NCI-H1436 treated with DMSO at 0.1 percent for 48 hours (cell line): ENCODE measurements at places on chromosomes 4 and X.

- no peak for DNase-seq
Measured at GRCh38 chr4:107252571-107252970, 216.5 kb upstream of the DKK2 start.

GRCh38 chrX:568311-568710, 62.3 kb upstream of the SHOX start:
- DNase-seq, result no peak

GRCh38 chrX:118562582-118563164, 67.1 kb downstream of the DOCK11 start:
- no peak for DNase-seq

DNA sequence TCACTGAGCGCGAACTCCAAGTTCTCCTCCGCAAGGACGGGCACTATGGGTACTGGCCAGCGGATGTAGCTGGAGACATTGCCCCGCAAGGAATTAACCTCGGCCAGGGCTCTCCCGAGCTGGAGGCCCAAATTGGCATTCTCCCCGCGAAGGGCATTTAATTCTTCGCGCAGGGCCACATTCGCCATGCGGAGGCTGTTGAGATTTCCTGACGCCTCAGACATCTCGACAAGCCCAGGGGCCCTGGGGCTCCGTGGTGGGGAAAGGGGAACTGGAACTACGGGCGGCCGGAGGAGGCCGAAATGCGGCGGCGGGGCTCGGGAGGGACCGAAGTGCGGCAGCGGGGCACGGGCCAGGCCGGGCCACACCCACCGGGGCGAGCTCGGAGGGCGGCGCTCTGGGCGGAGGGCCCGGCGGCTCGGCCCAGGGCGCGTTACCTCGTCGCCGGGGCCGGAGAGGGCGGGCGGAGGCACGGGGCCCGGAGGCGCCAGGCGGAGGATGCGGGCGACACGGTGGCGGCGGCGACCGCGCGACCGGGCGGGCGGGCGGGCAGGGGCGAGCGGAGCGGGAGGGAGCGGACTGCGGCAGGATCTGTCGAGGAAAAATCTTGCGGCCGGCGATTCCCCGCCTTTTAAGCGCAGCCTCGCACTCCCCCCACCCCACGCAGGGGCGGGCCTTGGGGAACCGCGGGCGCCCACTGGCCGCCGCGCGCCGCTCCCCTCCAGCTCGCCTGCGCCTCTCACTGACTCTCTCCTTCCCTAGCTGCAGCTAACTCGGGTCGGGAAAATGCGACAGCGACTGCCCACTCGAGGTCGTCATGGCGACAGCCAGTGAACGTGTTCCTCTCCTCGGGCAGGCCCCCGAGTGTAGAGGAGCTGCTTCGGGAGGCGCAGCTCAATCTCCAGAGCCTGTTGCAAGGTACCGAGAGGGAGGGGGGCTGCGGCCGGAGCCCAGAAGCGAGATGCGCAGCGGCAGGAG, at the start of gene RTL5:
RTL5 (minus strand) TSS at position 599 of the 978 bp plus-strand sequence.
- peak; percentile 94 for DNase-seq

GRCh38 chrX:147340947-147341346, 526.4 kb upstream of the CXorf51A start:
- DNase-seq, result no peak

- no peak for DNase-seq
Measured at GRCh38 chrX:4484266-4484665, 770.8 kb upstream of the PRKX start.

DNA sequence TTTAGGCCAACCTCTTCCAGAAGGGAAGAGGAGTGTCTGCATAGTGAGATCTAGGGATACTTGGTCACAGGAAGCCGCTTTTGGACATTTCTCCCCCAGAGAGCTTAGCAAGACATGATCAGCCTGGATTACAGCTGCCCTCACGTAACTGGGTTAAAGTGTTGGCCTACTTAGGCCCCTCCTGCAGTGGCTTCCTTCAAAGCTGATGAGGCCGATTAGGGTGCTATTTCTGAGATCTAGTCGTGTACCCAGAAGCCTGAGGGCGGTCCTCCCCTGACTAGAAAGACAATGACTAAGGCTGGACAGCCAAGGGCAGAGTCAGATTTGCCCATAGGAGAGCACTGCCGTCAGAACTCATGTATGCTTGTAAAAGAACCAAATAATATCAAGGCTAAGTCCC, 135.0 kb downstream of the AMMECR1 start:
- no peak for DNase-seq

GRCh38 chr4:114192854-114193253, 213.4 kb upstream of the ARSJ start:
- DNase-seq, result no peak

GRCh38 chrX:10698318-10698640, 77.9 kb upstream of the MID1 start:
- DNase-seq, result no peak

- no peak for DNase-seq
Measured at GRCh38 chr4:107721436-107722100, 1.5 kb upstream of the PAPSS1 start.

GRCh38 chrX:40016749-40017148, 81.0 kb downstream of the BCOR start:
- no peak for DNase-seq

GRCh38 chrX:76172325-76172893, 453 bp upstream of the PBDC1 start:
- DNase-seq, result no peak

GRCh38 chr4:80006935-80007744, 65.9 kb downstream of the ANTXR2 start:
- no peak for DNase-seq

DNA sequence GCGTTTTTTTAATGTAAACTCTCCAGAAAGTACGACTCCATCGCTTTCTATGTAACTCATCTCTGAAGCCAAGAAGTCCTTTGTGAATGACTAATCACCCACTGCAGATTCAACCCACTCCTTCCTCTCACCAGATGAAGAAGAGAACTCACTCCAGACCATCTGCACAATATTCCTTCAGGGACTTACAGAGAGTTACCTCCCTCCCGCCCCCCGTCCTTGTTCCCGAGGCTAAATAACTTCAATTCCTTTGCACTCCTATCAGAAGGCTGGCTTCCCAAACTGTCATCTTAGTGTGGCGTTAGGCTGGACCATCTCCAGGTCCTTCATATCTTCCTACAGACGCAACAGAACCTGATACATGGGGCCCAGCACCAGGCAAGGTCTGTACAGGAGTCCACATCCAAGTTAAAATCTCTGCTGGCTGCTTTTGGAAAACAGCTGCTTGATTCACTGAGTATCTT, 82.4 kb downstream of the AFAP1 start:
- no peak for DNase-seq

DNA sequence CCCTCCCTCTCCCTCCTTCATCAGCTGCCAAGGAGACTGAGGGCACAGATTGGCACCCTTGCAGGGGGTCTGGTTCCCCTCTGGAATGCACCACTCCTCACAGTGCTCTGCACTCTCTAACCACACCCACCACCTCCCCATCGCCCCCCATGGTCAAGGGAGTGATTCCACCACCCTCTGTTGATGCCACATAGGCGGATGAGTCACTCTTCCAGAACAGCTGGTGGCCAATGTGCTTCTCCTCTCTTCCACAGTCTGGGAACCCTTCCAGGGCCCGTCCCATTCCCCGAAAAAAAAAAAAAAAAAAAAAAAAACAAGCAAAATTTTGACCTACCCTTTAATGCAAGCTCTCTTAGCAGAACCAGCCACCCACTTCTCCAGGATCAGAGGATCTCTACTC, 341.3 kb upstream of the KLF3 start:
- no peak for DNase-seq

GRCh38 chrX:135384161-135384836, 37.4 kb upstream of the SMIM10L2A start:
- no peak for DNase-seq

GRCh38 chr4:151801547-151802516, 41.0 kb upstream of the GATB start:
- DNase-seq, result no peak

DNA sequence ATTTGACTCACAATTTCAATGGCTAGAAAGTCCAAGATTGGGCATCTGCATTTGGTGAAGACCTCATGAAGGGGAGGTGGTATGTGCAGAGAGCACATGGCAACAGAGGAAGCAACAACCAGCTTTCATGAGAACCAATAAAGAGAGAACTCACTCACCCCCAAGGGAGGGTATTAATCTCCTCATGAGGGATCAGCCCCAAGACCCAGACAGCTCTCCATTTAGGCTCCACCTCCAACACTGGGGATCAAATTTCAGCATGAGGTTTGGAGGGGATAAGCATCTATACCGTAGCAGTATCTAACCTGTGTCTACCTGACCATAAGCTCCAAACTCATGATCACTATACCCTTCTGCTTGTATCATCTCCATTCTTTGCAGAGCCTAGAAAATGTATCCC, 9.3 kb upstream of the TBC1D19 start:
- DNase-seq, result peak; percentile 36

- DNase-seq, result no peak
Measured at GRCh38 chrX:120452131-120452530, 17.0 kb downstream of the LAMP2 start.

DNA sequence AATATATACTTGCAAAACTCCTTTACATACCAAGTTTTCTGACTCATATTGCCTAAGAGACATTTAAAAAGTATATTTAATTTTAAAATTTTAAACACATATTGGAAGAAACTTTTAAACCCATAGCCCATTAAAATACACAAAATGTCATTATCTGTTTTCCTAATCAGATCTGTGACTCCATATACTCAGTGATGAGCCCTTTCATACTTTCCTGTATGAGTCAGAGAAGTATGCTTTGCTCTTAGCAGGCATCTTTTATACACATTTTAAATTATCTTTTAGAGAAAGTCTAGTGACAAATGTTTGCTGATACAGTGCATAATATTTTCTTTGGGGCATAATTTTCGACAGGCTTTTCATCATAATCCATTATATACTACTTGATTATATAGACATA, 26.4 kb downstream of the SPIN3 start:
- DNase-seq, result no peak

DNA sequence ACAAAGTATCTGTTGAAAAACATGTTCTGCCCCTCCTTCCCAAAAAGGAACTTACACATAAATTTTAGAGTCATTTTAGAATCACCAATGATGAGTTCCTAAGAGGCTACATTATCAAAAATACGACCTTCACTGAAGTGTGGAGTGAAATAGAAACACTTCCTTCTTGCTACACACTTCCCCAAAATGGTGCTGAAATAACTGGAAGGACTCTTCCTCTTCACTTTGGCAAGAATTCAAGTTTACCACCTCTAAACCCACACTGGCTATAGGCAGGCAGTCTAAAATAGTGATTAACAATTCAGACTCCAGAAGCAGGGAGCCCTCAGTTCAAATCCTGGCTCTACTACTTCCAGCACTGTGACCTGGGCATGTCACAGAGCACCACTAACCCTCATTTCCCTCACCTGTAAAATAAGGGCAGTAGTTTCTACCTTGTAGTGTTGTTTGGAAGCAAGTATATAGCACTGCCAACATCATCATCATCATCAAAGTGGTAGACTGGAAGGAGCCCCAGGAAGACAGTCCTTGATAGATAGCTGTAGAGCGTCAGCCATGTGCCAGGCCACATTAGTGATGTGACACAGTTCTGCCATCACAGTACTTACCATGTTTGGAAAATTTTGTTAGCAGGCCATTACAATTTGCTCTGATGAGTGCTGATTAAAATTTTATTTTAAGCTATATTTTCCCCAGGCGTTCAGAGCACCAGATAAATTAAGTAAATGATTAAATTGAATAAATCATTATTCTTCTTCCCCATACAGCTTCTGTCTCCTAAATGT, 103.3 kb downstream of the PARM1 start:
- DNase-seq, result no peak

DNA sequence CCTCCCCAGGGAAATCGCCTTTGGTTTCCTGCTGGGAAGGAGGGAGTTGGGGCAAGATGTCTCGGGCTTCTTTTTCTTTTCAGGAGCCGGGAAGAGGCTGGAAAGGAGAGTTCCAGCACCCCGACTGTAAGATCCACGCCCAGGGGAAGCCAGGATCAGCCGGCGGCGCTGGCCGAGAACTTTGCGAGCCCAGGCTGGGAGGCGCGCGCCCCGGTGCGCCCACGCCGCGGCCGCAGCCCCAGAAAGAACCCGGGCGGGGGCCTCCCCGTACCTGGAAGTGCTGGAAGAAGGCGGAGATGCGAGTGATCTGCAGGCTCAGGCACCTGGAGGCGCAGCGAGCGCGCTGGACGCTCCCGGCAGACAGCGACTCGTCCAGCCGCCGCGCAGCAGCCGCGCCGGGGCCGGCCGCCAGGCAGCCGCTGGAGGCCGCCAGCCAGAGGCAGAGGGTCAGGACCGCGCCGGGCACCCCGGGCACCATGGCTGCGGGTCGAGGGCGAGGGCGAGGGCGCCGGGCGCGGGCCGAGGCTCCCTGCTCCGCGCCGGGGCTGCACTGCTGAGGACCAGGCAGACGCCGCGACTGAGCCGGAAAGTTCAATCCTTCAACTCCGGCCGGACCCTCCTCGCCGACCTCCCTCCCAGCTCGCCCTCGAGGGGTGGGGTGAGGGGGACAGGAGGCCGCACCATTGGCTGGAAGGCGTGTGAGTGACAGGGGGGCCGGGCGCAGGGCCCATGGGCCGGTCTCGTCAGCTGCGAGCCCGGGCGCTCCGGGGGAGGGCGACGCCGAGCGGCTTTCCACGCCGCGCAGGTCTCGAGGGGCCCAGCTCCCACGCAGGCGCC, at the start of gene ANOS1:
ANOS1 (minus strand) TSS at position 579 of the 837 bp plus-strand sequence; CDS start at position 478, 101 bp downstream.
- DNase-seq, result no peak

GRCh38 chrX:154714925-154715324, 36.0 kb downstream of the GAB3 start:
- DNase-seq, result no peak

- DNase-seq, result no peak
Measured at GRCh38 chr4:79678472-79679202, 270.6 kb upstream of the GK2 start.
